Caudate nucleus (tissue), 63 donors: ENCODE measurements at places on chromosomes 11 and 22.

GRCh38 chr11:111532365-111532709, 8.2 kb upstream of the LAYN start:
- DNase-seq, result no peak

DNA sequence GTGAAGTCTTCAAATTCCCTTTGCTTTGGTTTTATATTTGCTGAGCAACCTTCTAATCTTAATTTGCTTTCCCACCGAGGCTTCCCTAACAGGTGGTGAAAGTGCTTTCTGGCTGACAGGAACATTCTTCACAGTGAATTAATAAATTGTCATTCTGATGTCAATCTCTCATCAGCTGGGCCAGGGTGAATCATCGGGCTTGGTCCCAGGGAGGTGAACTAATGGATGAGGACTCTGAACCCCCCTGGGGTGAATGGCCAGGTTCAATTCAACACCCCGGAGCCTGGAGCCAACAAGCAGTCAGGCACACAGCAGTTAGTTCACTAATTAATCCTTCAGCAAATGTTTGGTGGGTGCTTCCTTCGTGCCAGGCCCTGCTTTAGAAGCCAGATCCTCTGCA, 155.4 kb upstream of the PDGFD start:
- DNase-seq, result no peak

DNA sequence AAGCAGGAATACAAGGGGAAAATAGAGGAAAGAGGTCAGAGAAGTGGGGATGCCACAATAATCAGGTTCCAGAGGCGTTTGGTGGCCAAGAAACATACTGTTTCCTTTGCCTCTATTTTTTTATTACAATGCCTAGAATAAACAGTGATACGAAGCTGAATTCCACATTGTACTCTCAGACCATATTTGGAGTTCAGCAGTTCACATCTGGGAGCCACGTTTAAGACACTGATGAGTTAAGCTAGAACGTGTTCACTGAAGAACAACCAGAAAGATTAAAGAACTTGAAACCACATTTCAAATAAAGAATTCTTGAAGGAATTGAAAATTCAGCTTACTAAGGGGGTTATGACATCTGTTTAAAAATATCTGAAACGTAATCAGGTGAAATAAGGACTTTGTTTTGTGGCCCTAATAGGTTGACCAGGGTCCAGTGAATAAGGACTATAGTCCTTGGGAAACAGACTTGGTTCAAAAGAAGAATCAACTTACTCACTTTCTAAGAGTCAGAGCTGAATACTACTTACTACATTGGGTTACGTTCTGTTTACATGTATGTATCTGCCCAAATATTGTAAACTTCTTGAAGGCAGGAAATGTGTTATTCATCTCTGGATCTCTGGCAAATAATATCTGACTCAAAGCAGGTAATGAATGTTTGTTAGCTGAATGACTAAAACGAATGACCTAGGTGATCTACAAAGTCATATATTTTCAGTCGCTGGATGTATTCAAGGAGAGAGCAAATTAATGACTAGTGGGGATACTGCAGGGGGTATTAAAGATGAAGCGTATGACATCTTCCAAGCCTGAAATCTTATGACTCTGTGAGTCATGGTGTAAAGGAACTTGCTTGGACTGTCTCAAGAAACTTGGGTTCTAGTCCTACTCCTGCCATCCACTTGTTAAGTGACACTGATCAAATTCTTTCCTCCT, 247.0 kb upstream of the NARS2 start:
- DNase-seq, result no peak

DNA sequence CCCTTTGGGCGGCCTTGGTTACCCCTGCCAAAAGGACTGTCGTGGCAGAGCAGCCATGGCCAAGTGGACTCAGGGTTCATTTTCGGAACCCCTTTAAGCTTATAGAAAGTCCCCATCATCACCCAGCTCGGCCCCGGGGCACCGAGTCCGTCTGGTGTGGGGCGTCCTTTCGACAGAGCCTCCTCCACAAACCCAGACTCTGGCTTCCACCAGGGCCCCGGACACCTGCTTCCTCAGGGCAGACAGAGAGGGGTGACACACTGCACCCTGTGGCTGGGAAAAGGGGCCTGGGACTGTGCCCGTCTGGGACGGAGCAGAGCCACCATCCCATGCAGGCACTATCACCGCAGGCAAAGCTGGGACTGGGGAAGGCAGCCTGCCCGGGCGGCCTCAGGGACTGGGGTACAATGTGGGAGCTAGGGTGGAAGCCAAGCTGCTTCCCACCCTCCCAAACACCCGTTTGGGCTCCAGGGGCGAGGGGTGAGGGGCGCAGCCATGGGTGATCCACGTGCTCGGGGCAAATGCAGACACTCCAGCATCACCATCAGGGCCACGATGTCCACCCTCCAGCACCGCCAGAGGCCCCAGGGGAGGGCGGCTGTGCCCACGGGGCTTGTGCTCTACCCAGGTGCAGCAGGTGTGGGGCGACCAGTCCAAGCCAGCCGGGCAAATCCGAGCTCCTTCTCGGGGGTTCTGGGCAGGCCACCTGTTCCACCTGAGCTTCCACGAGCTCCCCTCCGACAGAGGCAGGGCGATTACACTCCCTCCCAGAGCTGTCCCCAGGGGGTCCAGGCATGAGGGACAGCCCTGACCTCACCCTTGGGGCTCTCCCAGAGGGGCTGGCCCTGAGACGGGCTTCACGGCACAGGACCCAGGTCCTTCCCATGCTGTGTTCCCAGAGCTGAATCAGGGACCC, 11.7 kb upstream of the MRPL23 start:
- DNase-seq, result no peak

- DNase-seq, result no peak
Measured at GRCh38 chr11:126063507-126063852, 814 bp upstream of the CDON start.

GRCh38 chr11:35322318-35322979, 96.9 kb downstream of the SLC1A2 start:
- no peak for DNase-seq

- no peak for DNase-seq
Measured at GRCh38 chr11:67463680-67464410, 5.2 kb downstream of the TMEM134 start.

- DNase-seq, result no peak
Measured at GRCh38 chr11:118168751-118169150, 7.7 kb downstream of the SCN2B start.

DNA sequence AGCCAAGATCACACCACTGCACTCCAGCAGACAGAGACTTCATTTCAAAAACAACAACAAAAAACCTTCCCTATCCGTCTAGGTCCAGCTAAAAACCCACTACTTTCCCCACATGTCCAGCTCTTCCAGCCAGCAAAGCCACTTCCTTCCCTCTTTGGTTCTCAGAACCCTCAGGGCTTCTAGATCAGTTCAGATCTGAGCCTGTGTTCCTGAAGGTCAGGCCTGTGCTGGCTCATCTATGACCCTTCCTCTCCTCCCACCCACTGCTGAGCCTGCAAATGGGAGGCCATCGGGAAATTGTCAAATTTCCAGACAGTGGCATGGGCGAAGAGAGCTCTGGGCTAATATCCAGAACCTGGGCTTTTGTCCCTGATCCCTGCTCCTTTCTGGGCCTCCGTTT, 37.8 kb downstream of the SLCO2B1 start:
- no peak for DNase-seq

GRCh38 chr11:86003654-86004053, 65.2 kb downstream of the PICALM start:
- DNase-seq, result no peak

DNA sequence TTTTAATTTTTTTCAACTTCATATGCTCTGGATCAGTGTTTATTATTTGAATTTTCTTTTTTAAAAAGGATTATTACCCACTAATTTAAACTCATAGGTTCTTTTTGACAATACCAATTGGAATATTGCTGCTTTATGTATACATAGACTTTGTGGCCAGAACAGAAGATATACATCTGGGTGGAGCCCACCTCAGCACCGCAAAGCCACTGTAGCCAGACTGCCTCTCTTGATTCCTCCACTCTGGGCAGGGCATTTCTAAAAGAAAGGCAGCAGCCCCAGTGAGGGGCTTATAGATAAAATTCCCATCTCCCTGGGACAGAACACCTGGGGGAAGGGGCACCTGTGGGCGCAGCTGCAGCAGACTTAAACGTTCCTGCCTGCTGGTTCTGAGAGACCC, 10.6 kb upstream of the C11orf58 start:
- DNase-seq, result no peak

DNA sequence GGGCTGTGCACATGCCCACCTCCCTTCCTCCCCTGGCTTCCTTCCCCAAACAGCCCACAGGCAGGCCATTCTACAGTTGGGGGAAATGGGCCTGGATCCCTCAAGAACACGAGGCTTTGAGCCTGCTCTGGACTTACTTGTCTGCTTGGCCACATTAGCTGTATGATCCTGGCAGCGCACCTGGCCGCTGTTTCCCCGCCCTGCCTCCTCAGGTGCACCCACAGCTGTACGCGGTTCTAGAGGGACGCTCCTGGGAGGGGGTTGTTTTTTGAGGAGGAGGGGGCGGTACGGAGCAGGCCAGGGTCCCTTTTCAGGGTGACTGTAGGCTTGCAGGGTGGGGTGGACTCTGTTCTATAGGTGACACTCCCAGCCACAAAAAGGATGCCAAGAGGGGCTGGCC, 11.5 kb upstream of the SUN2 start:
- no peak for DNase-seq

- no peak for DNase-seq
Measured at GRCh38 chr11:70405679-70406395, 7.5 kb downstream of the CTTN start.

GRCh38 chr11:113715882-113716625, 9.9 kb upstream of the TMPRSS5 start:
- no peak for DNase-seq

- no peak for DNase-seq
Measured at GRCh38 chr22:17787241-17787640, 13.0 kb upstream of the BID start.

DNA sequence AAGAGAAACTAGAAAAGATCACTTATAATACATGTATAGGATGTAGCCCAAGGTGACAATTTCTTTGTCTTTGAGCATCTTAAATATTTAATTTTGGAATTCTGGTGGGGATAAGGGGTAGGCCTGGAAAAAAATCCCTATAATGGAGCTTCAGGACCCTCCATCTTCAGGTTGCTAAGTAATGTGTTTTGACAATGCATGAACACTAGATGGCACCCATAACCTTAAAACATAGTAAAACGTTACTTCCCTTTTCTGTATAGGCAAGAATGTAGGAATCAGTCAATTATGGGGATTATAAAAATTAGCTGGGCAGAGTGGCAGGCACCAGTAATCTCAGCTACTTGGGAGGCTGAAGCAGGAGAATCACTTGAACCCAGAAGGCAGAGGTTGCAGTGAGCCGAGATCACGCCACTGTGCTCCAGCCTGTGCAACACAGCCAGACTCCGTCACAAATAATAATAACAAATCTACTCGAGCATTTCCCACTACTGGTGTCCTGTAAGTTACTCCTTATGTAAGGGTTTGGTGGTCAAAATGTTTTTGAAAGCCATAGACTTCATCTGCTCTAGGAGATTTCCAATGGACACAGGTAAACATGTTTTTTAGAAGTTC, 541.9 kb upstream of the CCDC90B start:
- no peak for DNase-seq

GRCh38 chr22:27312966-27313855, 488.3 kb downstream of the MN1 start:
- no peak for DNase-seq

DNA sequence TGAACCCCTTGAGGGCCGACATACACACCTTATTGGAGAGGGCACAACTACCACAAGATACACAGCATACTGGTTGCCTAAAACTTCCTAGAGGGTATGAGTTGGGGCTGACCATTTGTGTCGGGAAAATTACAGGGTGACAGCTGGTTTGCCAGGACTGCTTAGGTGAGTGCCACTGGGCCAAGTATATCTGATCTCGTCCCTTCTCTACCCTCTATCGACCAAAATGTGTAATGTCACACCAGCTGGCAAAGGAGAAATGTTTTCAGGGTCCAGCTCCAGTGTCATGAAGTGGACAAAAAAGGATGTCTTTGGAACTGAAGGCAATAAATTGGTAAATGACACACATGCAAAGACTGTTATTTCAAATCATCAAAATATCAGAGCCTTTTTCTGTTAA, 126.1 kb downstream of the PGR start:
- DNase-seq, result no peak

- DNase-seq, result no peak
Measured at GRCh38 chr11:117885777-117886176, 9.3 kb upstream of the FXYD6 start.

DNA sequence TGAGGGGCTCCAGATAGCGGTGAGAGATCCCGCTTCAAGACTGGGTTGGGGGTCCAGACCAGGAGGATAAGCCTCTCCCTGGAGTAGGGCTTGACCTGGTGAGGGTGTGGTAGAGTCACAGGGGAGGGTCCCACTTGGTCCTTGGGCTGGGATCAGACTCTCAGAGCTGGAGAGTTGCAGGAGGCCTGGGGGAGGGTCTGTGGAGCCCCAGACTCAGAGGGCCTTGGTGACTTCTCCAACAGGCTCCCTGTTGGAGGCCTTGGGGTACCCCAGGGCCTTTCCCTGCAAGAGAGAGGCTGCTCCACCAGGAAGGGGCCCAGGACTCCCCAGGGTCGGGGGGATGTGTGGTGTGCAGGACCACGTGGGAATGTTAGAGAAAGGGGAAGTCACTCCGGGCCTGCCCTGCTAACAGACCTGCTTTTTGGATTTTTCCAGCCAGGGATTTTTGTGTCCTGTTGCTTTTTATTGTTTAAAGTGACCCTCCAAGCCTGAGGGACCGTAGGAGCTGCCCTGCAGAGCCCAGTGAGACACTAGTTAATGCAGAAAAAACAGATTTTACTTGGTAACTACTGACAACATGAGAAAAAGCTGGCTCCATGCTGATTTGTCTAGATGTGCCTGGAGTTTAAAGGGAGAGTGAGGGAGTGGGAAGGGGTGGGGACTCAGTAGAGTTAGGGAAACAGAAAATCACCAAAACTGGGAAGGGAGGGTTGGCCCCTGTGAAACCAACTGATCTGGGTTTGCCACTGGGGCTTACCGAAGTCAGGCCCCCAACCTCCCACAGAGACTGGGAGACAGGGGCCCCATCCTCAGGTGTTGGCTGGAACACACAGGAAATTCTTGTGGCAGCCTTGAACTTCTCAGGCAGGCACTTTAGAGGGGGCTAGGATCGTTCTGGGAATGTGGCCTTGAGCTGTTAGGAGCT, 801 bp upstream of the TXNRD2 start:
- no peak for DNase-seq

GRCh38 chr11:111729071-111729830, 36.9 kb downstream of the PPP2R1B start:
- no peak for DNase-seq

DNA sequence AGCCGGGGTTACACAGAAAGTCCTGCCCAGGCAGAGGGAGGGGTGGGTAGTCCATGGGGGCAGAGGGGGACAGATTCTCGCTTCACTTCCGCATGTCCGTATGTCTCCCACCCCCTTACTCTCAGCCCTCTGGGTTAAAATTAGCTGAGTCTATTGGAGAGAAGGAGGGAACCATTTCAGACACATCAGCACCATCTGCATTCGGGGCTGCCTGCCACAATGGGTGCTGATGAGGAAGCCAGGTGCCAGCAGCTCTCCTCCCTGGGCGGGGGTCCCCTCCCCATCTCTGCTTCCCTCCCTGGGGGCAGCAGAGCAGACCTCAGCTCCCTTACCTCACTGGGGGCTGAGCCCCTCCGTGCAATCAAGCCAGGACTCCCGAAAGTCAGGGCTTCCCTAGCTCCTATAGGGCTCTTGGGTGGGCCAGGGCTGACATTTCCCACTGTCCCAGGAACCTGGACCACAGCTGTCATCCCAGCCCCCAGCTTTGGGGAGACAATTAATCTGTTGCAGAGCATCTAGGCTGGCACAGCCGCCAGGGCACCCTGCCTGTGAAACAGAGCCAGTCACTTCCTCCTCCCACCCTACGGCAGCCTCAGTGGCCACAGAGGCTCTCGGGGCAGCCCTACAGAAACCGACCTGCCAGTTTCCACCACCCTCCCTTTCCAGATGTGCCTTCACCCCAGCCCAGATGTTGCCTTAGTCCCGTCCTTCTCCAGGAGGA, 67.3 kb downstream of the PDE2A start:
- no peak for DNase-seq
